Head of caudate nucleus (tissue), 42 donors: ENCODE measurements at places on chromosomes 3 and 15.

GRCh38 chr3:193686665-193687483, 93.9 kb downstream of the OPA1 start:
- no peak for DNase-seq

DNA sequence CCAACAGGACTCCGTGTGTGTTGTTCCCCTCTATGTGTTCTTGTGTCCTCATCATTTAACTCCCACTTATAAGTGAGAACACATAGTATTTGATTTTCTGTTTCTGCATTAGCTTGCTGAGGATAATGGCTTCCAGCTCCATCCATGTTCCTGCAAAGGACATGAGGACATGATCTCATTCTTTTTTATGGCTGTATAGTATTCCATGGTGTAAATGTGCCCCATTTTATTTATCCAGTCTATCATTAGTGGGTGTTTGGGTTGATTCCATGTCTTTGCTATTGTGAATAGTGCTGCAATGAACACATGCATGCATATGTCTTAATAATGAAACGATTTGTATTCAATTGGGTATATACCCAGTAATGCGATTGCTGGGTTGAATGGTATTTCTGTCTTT, 28.5 kb upstream of the TOP2B start:
- DNase-seq: no peak

GRCh38 chr3:130971208-130971607, 55.4 kb downstream of the ASTE1 start:
- DNase-seq: no peak

DNA sequence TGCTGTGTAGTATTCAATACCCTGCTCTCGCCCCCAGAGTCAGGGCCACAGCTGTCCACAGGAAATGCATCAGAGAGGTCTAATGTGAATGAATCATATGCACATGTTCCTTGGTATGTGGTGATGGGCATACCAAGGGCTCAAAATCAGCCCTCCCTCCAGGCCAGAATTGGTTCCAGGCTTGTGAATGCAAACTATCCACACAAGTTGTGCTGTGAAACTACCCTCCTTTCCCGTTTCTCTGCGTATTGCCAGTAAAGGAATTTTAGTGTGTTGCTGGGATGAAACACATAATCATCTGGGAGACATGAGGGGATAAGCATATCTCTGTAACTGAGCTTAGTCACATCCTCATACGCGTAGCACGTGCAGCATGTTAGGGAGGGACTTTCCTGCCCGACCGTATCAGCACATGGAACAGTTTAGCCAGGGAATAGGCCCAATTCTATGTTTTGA, 9.2 kb upstream of the MME start:
- no peak for DNase-seq

- DNase-seq: no peak
Measured at GRCh38 chr3:176428552-176428951, 768.7 kb downstream of the TBL1XR1 start.

DNA sequence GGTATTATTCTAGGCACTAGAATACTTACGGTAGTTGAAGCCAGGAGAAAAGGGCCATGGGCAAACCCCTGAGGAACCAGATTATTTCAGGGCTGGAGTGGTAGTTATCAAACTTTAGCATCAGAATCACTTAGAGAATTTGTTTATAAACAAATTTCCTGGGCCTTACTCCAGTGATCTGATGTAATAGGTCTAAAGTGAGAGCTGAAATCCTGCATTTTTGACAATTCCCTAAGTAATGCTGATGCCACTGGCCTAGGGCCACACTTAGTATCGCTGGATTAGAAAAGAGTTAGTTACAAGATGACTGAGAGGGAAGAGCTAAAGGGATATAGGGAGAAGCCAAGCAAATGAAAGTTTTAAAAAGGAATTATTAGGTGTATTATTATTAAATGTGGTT, 412.5 kb upstream of the THRB start:
- no peak for DNase-seq

GRCh38 chr15:78069462-78070029, 8.0 kb downstream of the TBC1D2B start:
- no peak for DNase-seq

DNA sequence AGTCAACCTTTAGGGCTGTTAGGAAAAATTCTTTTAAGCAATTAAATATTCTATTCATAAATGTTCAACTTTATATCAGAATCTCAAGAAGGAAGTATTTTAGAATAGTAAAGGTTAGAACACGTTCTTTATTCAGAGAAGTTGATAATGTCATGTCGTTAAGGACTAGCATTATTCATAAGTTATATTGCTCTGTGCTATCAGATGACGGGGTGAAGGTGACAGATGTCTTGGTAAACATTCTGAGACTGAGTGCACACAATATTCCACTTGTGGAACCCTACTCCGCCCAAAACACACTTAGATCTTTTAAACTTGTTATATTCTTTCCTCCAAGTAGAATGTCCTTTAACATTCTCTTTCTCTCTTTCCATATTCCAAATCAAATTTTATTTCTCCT, 7.9 kb downstream of the AP4E1 start:
- DNase-seq: no peak

DNA sequence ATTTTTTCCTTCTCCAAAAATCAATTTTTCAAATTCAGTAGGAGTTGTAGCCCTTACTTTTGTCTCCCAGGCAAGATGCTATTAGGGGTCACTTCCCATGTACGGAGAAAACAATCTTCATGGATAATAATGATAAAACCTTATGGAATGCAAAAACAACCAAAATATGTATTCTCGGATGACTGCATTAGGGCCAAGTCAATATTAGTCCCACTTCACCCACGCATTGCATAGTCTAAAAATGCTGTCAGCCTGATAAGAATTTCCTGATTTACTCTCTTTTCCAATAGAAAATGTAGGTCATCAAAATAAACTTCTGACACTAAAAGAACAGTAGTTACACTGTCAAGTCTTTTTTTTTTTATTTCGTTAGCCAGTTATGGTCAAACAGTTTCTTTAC, 2.7 kb downstream of the VGLL3 start:
- no peak for DNase-seq
